ENCODE measurements at places on chromosomes 12 and 14.

GRCh38 chr12:104957719-104958000, 430 bp downstream of the SLC41A2 start:
- no peak for DNase-seq

DNA sequence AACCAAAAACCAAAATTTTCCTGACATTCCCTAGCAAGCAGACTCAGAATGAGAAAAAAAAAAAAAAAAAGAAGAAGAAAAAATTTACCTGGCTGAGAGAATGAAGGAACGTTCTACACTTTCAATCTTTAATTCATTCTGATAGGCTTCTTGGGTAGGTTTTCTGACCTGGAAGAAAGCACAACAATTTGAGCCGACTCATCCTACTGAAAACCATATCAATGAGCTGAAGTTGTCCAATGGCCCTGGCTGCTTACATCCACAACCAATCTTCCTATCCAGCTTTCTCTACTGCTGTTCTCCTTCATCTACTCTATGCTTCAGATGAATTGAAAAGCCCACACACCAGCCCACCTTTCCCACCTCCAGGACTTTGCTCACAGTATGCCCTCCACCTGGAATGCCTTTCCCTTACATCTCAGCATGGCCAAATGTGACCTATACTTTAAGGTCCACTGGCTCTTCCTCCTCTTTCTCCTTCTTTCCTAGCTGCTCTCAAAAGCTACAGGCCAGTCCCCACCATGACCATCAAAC, 31.6 kb upstream of the NR2C1 start:
- DNase-seq: no peak

GRCh38 chr12:82931349-82932116, 244.8 kb downstream of the TMTC2 start:
- DNase-seq: no peak

- DNase-seq: no peak
These were observed 68.8 kb downstream of the RERG start for GRCh38 chr12:15152456-15152855.

GRCh38 chr14:53368711-53369201, 215.6 kb upstream of the DDHD1 start:
- DNase-seq: no peak

DNA sequence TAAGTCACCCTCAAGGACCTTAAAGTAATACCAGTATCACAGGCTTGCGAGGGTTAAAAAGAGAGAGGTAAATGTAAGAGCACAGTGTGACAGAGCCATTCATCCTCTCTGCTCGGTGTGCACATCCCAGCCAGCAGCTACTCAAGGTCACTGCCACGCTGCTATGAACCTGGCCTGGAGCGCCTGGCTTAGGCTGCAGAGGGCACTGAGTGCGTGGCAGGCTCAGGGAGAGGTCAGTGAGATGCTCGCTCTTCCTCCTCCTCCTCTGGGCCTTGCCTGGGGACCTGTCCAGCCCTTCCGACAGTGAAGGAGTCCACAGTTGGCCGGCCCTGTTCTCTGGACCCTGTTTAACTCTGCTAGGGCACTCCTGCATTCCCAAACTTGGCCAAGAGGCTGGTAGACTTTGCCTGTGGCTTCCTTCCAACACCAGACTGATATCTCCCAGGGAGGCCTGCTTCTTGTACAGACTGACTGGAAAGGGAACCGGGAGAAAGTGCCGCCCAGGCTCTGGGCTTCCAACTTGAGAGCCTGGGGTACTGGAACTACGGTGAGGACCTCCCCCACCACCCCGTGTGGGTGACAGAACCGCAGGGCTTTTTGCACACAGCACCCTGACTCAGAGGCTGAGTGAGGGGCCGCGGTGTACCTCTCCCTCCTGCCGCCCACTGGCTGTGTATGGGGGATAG, 62.6 kb upstream of the CORO1C start:
- no peak for DNase-seq

- no peak for DNase-seq
These were observed 11.7 kb downstream of the COCH start for GRCh38 chr14:30885840-30886740.

DNA sequence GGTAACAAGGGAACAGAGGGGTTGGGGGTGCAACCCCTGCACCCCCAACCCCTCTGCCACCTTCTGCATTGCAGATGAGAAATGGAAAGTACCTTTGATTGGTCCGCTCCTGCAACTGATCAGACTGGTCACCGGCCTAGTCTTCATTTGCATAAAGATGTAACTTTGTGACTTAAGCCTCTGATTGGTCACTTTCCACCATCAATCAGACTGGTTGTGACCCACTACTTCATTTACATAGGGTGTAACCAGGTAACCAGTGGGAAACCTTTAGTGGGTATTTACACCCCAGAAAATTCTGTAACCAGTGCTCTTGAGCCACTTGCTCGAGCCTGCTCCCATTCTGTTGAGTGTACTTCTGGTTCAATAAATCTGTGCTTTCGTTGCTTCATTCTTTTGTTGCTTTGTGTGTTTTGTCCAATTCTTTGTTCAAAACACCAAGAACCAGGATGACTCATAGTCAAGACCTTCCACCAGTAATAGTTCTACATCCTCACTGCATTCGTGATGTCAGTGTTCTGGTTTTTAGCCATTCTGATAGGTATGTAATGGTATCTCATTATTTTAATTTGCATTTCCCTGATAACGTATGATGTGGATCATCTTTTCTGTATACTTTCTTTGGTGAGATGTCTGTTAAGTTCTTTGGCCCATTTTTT, 30.8 kb downstream of the LEMD3 start:
- no peak for DNase-seq

GRCh38 chr14:77442196-77442595, 15.2 kb downstream of the VIPAS39 start:
- DNase-seq: no peak

DNA sequence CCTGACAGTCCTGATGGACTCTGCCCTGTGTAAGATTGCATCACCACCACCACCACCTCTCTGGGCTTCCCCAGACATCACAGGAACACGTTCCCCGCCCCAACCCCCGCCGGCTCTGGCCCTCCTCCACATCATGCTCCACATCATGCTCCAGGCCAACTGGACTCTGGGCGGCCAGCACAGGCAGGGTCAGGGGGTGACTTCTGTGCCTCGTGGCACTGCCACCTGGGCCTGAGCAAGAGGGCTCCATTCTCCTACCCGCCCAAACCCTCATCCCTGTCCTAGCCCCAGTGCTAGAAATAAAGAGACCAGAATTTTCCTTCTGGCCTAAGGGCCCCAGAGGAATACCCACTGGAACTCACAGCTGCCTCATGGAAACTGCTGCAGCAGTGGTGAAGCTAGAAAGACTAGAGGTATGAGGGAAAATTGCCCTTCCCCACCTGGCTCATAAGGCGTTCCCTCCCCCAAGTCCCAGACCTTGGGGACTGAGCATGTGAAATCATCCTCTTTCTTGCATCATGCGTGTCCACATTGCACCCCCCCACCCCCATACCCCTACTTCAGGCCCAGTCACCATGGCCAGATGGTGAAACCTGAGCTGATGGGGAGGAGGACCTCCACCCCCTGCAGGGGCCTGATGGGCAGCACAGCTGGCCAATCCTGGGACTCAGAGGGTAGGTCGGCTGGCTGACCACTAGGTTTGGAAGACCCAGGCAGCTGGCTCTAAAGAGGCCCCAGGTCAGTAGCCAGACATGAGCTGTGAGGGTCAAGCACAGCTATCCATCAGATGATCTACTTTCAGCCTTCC, at the start of gene INHBE:
Gene INHBE (plus strand): TSS at position 742 of the 808 bp plus-strand sequence. CDS start 230 bp downstream, outside the sequence.
- peak; percentile 63 for DNase-seq

GRCh38 chr12:24728366-24728765, 220.5 kb downstream of the BCAT1 start:
- peak; percentile 67 for DNase-seq

DNA sequence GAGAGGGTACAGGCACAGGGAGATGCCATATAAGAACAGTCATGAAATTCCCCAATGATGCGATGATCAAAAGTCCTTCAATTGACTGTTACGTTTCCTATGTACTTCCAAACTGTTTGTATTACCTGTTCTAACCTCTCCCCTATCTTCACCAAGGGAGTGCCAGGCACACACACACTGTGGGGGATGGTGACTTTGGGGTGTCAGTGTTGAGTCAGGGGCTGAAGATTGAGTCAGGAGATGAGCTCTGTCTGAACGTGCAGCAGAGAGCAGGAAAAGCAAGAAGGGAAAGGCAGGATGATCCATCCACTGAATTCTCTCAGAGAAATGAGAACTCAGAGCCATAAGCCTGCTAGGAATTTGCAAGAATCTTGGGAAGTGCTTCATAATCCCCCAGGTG, 153.4 kb downstream of the EFCAB11 start:
- no peak for DNase-seq

DNA sequence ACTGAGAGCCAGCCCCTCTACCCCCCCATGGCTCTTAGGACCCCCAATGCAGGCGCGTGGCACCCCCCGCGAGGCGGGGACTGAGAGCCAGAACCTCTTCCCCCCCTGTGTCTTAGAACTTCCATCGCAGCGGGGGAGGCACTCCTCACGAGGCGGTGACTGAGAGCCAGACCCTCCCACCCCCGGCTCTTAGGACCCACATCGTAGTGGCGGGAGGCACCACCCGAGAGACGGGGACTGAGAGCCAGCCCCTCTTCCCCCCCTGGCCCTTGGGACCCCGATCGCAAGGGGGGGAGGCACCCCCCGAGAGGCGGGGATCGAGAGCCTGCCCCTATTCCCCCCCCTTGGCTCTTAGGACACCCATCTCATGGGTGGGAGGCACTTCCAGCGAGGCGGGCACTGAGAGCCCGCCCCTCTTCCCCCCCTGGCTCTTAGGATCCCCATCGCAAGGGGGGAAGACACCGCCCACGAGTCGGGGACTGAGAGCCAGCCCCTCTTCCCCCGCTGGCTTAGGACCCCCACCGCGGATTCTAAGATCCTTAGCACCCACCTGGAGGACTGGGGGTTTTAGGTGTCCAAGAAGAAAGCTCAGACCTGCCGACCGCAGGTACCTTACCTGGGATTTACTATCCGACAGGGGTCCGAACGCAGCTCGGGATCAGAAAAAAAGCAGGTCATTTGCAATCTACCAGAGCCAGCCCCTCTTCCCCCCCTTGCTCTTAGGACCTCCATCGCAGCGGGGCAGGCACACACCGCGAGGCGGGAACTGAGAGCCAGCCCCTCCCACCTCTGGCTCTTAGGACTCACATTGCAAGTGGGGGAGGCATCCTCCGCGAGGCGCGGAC, 44.9 kb downstream of the DDX11 start:
- DNase-seq: no peak

DNA sequence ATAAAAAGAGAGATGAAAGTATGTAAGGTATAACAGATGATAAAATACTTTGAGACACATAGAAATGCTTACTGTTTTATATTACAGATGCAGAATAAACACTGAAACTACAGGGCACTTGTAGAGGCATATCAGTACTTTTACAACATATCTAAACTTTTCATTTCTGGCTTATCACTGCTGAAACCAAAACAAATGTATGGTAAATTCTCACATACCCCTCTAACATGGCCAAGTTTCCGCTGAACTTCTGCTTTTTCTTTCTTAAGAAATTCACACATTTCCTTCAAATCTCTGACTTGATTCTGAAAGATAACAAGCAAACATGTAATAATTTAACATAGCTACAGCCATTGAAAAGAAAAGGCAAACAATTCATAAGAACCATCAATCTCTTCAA, 33.3 kb upstream of the C12orf50 start:
- no peak for DNase-seq

DNA sequence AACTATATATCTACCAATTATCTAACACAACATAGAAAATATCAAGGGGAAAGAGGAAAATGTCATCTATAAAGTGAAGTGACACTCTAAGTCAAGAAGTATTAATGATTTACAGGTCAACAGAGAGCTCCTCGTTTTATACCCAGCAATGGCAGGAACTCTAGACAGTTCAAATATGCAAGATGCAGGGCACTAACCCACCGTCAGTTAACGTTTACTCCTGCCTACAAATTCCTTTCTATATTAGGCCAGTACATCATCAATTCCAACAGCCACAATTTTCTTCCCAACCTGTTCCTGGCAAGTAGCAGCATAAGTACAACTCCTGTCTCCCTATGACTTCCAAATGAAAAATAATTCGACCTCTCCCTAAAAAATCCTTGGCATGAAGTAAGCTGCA, 9.0 kb upstream of the KANSL2 start:
- DNase-seq: no peak
